Naive thymus-derived CD4-positive, alpha-beta T cell (primary cell): ENCODE measurements at places on chromosomes 1 and 21. TPM values are rescaled to one million over a fixed set of nuclear protein-coding genes. Genes with fewer than 3 reads are reported as not detected.

Gene TDRD5
- not detected for total RNA-seq

Gene MROH7
- total RNA-seq: 0.42 TPM

Gene EPHA10
- not detected for total RNA-seq

Gene TCEA3
- 49.3 TPM for total RNA-seq

Gene KCNE1
- 0.24 and 0.31 TPM in 2 replicates for total RNA-seq

Gene SLC25A34
- total RNA-seq: 4.6 TPM

Gene NTMT2
- total RNA-seq: not detected in 2 replicates

Gene RUNX3
- total RNA-seq: 96.9 TPM

Gene SGIP1
- total RNA-seq: not detected

Gene SPRR2F
- total RNA-seq: not detected

Gene ROR1
- not detected for total RNA-seq

Gene ZNF697
- total RNA-seq: 0.58 and 0.61 TPM in 2 replicates

Gene RNF186
- not detected for total RNA-seq

Gene RHBDL2
- not detected for total RNA-seq

Gene DNASE2B
- not detected in 2 replicates for total RNA-seq

Gene IL23R
- total RNA-seq: 0.17 TPM

Gene SLC1A7
- total RNA-seq: not detected in 2 replicates

Gene NPL
- 3.8 TPM in 2 replicates for total RNA-seq

Gene PLA2G5
- total RNA-seq: not detected in 2 replicates

Gene ABCB10
- total RNA-seq: 29.4 and 31.9 TPM in 2 replicates

Gene FMO1
- total RNA-seq: not detected

Gene PAPPA2
- 0.03 and 0.29 TPM in 2 replicates for total RNA-seq

Gene S100A2
- total RNA-seq: not detected

Gene LAMB3
- 2.3 and 3.7 TPM in 2 replicates for total RNA-seq

Gene RGS8
- total RNA-seq: not detected in 2 replicates

Gene LRRN2
- not detected for total RNA-seq

Gene MYCL
- total RNA-seq: 0.25 TPM in 1 of 2 replicates, not detected in the other

Gene E2F2
- total RNA-seq: not detected

Gene S100A7
- total RNA-seq: not detected

Gene CALML6
- total RNA-seq: 0.94 TPM

Gene CSF1
- total RNA-seq: 11.7 TPM

Gene VANGL2
- 0.13 TPM for total RNA-seq

Gene NUP210L
- 0.05 and 0.15 TPM in 2 replicates for total RNA-seq

Gene PLEKHA6
- total RNA-seq: 0.05 and 0.08 TPM in 2 replicates

Gene VHLL
- not detected for total RNA-seq

Gene GPX7
- total RNA-seq: 32.8 TPM

Gene MAPKAPK2
- 53.2 TPM for total RNA-seq

Gene PER3
- 9.7 TPM for total RNA-seq

Gene FNBP1L
- total RNA-seq: 1.1 TPM

Gene INAVA
- total RNA-seq: 0.51 TPM

Gene IGSF5
- not detected for total RNA-seq

Gene EFCAB14
- 73.5 TPM for total RNA-seq

Gene FCRL3
- 20.3 TPM for total RNA-seq

Gene SLAMF8
- 1.2 TPM for total RNA-seq

Gene SPRR2D
- not detected in 2 replicates for total RNA-seq

Gene SLC35F3
- total RNA-seq: not detected

Gene EPS15
- 53.5 TPM for total RNA-seq

Gene HMGCS2
- total RNA-seq: not detected

Gene LGR6
- total RNA-seq: 0.95 TPM

Gene LCE2B
- not detected for total RNA-seq

Gene LCE1E
- total RNA-seq: not detected

Gene LCE1A
- total RNA-seq: not detected

Gene F13B
- total RNA-seq: not detected in 2 replicates
